ENCODE measurements at places on chromosomes 6 and 20.

DNA sequence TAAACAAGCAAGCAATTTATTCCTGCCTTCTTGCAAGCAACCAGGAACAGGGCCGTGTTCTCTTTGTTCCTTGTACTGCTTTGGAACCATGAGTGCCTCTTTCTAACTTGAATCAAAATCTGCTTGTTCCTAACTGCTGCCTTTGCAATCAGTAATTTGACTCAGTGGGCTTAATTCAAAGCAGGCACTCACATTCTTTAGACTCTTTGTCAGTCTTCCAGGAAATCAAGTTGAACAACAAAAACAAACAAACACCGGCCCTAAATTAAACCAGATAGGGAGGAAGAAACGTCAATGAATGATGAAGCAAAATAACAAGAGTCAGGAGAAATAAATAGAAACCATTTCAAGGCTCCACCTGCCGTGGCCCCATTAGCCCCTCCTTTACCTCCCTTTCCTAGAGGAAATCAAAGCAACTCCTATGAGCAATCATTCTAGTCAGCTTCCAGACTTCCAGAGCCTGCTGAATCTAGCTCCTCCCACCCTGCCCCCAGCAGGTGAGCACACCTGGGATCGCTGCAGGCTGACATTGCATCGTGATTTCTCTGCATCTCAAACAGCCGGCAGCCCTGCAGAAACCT lies 582.2 kb upstream of the FLRT3 start:
- no peak for ATAC-seq

- ATAC-seq = no peak
These were observed 133.3 kb upstream of the AGPAT4 start for GRCh38 chr6:161407115-161407514.

- no peak for ATAC-seq
These were observed 49.6 kb upstream of the PHIP start for GRCh38 chr6:79127660-79128059.

DNA sequence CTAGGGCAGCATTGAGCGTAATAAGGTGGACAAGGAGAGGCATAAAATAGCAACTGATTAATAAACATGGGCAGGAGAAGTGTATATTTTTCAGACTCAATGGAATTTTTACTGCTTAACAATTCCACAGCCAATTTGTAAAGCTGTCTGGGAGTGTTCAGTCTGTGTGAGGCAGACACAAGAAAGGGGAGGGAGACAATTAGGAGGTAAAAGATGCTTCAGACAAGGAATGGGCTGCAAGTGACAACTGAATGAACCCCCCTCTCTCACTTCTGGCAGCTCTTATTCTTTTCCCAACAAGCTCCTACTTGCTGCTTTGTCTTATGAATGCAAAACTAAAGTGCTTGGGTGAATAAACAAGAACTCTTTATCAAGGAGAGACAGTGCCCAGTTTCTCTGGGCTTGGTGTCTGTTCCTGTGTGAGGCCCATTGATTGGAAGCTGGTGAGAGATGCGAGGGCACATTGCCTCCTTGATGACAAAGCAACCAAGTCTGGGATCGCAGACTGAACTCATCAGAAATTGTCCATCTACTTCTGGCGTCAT lies 575.3 kb downstream of the RNF144B start:
- ATAC-seq = no peak

GRCh38 chr6:30129265-30130178 lies 6.4 kb upstream of the TRIM40 start:
- peak; percentile 78 for ATAC-seq

DNA sequence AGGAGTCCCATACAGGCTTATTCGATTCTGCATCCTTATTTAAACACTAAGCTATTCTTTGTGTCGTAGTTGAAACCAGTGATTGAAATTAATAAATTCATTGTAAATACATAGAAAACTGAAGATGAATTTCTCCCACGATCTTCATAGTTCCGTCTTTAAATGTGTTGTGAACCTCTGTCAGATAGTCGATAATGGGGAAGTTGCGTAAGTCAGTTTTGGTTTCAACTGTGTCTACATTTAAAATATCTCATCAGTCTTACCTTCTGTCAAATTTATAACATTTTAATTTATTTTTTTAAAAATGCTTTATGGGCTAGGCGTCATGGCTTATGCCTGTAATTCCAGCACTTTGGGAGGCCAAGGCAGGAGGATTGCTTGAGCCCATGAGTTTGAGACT lies 12.7 kb downstream of the STX11 start:
- no peak for ATAC-seq

DNA sequence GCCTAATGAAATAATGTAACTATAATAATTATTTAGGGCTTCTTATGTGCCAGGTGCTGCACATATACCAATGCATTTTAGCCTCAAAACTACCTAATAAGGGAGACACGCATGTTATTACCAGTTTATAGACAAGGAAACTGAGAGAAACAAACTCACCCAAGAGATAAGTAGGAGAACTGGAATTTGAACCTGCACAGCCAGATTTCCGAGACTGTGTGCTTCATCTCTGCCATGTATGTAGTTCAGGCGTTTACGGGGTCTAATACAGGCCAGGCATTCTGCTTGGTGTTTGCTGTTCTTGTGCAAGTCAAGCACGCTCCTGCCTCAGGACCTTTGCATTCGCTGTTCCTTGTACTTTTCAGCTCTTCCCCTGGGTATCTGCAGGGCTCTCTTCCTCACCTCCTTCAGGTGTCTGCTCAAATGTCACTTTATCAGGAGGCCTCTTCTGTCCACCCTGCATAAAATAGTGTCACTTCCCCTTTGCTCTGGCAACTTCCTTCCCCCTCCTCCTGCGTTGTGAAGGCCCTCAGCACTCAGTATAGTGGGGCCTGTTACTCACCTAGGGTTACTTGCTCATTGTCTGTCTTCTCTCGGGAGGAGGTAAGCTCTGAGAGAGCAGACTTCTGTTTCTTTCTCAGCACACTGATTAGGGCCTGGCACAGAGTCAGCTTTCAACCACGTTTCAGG lies 6.1 kb upstream of the NSFL1C start:
- no peak for ATAC-seq

GRCh38 chr6:16637635-16638034 lies 123.6 kb downstream of the ATXN1 start:
- ATAC-seq = no peak

- no peak for ATAC-seq
These were observed 33.0 kb upstream of the FOXC1 start for GRCh38 chr6:1576711-1577110.

DNA sequence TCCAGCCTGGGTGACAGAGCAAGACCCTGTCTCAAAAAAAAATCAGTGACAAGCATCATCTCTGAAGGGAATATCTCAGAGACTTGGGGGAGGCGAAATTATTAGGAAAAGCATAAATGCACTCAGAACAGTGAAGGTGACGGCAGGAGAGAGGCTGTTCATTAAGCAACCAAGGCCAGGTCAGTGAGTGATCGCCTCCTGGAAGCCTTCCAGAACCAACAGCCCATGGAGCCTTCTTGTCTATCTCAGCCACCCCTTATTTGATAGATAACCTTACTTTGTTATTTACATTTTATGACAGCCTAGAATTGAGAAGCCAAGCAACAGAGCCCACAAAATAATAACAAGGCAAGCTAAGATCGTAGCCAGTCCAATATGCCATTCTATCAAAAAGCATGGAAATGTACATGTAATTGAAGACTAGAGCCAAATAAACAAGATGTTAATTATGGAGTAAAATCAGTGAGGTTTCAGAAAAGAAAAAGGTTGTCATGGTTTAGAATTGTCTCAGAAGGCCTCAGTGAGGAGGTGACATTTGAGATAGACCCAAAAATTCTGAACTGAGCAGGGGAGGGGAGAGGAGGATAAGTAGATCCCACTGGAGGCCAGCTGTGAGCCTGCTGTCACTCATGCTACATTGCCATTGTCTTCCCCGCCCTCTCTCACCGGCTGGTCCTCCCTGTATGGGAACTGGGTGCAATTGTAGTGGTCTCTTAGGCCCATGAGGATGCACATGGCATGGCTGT lies 17.8 kb downstream of the BNIP5 start:
- no peak for ATAC-seq

DNA sequence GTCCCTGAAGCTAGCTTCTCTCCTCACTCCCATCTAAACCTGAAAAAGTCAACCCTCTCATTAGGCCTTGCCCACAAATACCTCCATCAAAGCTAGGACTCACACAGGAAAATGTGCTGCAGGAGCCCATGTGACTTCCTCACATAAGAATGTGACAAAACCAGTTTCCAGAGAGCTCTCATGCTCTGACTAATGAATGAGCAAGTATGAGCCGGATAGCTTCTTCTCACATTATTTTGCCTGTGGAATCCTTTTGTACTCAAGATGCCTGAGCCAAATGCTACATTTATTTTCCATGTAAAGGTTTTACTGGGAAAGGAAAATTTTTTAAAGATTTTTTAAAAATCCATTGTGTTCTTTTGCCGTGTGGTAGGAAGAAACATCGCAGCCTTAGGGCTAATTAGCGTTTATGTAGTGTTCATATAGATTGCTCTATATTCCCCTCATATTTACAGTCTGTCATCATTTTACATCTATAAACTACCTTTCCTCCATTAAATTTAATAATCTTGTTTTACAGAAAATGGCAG lies 68.6 kb upstream of the CCN6 start:
- peak; percentile 92 for ATAC-seq

DNA sequence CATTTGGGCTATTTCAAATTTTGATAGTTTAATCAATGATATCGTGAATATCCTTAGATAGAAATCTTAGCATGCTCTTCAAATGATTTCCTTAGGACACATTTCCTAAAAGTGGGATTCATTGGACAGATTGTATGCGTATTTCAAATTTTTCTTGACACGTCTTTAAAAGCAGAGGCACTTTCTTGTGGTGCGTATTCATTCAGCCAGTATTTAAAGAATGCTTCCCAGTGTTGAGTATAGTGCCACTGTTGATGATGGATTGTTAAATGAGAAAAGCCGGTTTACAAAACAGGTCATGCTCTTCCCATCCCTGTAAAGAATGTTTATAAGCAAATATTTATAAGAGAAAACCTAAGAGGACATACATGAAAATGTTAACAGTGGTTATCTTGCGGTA lies 15.1 kb upstream of the NOL7 start:
- no peak for ATAC-seq

GRCh38 chr6:74690365-74690764 lies 515.5 kb downstream of the COL12A1 start:
- no peak for ATAC-seq

- ATAC-seq = no peak
These were observed 271.2 kb upstream of the THEMIS start for GRCh38 chr6:128172081-128172480.

- ATAC-seq = no peak
These were observed 99.3 kb upstream of the VSTM2L start for GRCh38 chr20:37803438-37804307.

DNA sequence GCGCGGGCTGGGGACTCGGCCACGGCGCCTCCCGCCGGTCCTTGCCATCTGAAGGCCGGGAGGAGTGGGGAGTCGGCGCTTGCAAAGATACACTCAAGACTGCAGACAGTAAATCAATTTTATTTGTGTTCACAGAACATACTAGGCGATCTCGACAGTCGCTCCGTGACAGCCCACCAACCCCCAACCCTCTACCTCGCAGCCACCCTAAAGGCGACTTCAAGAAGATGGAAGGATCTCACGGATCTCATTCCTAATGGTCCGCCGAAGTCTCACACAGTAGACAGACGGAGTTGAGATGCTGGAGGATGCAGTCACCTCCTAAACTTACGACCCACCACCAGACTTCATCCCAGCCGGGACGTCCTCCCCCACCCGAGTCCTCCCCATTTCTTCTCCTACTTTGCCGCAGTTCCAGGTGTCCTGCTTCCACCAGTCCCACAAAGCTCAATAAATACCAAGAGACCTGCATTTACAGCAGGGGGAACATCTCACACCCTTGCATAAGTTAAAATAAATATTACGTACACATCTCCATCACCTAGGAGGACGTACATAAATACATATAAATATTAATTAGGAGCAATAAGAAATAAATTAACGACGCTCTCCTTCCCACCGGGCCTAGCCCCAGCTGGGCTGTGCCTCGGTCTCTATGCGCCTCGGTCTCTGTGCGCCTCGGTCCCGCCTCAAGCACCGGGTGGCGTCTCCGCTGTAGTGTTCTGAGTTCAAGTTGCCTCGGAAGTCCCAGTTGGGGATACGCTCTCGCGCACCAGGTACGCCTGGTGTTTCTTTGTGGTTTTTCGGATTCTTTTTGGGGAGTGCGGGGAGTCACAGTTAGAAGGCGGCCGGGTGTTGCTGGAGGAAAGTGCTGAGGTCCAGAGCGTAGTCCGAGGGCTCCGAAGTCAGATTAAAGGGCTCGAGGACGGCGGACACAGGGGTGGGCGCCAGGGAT lies 889 bp upstream of the FLOT1 start:
- peak; percentile 3 for ATAC-seq

GRCh38 chr6:157380779-157381561 lies at the start of gene ZDHHC14:
Gene ZDHHC14 (plus strand): TSS chr6:157381190.
- ATAC-seq = peak; percentile 80

- ATAC-seq = no peak
These were observed 99.8 kb upstream of the FOXA2 start for GRCh38 chr20:22684072-22684762.

DNA sequence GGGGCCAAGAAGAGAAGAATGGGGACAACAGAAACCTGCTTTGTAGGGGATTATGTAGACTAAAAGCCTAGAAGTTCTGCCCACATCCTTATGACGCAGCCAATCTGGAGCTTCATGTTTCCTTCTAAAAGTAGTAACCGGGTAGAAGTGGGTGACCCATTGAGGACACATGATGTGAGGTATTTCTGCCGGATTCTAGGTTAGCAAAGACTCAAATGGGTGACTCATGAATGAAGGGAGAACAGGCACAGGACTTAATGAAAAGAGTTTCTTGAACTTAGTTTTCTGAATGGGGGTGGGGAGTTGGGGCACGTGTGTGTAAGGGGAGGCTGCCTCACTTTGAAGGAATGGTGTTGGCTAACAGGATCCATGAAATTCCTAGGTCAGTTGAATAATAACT lies 68.8 kb downstream of the CDS2 start:
- ATAC-seq = no peak

GRCh38 chr20:32089637-32090362 lies 19.7 kb upstream of the TM9SF4 start:
- no peak for ATAC-seq

- no peak for ATAC-seq
These were observed 181.2 kb downstream of the ZDHHC14 start for GRCh38 chr6:157561929-157562810.

DNA sequence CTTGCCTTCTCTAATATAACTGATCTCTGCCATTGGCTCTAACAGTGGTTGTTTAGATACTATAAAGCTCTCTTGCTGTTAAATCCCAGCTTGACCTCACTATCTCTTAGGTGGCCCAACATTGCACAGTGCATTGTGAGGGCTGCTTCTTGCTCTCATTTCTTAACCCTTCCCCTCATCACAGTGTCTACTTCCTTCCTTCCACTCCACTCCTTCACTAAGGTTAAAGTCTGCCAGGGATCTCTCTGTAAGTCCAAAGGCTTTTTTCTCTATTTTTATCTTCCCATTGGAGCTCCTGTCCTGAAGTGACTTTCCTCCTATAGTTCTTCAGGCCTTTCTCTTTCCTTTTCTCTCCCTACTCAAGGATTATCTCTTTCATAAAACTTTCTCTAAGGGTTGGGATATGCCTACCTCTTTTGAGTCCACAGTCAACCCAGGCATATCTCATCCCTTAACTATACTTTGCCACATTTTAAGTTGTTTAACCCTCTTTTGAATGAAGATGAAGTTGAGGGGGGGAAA lies 4.0 kb upstream of the TBC1D22B start:
- no peak for ATAC-seq

GRCh38 chr6:33607784-33608161 lies 13.3 kb upstream of the ITPR3 start:
- ATAC-seq = peak; percentile 86

Data from activated T-helper 17 cell treated with anti-CD3 and anti-CD28 coated beads, Interleukin-2, amount 50 U/mL, for 72 hours (primary cell).